SK-N-MC (cell line): ENCODE measurements at places on chromosomes 3 and 15.

DNA sequence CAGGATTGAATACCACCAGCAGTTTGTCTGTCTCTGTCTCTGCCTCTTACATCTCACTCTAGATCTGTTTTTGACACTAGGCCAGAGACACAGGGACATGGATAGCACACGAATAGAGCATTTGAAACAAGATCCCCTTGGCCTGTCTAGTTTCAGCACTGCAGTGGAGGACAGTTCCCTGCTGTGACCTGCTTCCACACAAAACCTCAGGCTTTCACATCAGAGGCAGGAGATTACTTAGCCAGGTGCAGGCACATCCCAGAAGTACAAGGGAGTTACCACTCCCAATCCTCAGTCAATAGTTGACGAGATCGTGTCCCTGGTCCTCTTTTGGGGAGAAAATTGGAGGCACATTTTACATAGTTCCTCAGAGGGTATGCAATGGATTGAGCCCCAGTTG lies 34.0 kb upstream of the CCK start:
- no peak for DNase-seq

DNA sequence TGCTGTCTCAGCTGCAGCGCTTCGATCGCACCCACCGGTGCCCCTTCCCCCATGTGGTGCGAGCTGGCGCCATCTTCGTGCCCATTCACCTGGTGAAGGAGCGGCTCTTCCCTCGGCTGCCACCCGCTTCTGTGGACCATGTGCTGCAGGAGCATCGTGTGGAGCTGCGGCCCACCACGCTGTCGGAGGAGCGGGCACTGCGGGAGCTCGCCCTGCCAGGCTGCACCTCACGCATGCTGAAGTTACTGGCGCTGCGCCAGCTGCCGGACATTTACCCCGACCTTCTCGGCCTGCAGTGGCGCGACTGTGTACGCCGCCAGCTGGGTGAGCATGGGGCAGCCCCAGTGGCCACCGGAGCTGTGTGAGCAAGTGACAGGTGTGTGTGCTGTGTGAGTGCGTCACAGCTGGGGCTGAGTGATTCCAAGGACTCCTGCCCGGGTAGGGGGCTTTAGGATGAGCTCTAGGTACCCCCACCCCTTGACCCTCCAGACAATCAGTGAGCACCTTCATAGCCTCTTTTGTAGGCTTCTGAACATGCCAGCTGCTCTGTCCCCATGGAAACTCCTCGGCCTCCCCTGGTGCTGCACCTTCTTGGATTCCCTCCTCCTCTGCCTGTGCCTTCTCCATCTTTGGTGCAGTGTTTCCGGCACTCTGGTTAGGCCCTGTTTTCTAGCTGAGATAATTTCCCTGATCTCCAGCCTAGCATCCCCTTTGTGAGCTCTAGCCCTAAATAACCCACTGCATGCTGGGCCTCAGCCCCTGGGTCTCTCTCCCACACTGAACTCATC lies 7.0 kb downstream of the C15orf39 start:
- no peak for DNase-seq

DNA sequence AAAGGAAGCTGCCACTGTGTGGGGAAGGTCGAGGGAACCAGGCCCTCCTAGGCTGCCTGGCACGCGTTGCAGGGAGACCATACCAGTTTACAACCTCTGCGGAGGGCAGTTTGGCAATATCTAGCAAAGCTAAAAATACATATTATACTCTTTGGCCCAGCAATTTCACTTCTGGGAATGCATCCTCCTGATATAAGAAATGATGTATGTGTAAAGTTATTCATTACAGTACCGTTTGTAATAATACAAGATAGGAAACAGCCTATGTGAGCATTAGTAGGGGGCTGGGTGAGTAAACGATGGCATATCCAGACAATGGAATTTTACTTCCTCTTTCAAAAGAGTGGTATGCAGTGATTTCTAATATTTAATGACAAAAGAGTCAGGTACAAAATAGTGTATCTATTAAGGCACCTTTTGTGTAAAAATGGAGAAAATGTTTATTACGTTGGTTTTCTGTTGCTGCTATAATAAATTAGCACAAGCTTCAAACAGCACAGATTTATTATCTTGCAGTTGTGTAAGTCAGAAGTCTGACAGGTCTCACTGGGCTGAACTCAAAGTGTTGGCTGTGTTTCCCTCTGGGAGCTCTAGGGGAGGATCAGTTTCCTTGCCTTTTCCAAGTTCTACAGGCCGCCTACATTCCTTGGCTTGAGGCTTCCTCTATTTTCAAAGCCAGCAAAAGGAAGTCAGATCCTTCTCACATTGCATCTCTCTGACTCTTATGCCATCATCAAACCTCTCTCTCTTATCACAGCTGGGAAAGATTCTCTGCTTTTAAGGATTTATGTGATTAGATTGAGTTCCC lies 9.0 kb downstream of the APOD start:
- no peak for DNase-seq

DNA sequence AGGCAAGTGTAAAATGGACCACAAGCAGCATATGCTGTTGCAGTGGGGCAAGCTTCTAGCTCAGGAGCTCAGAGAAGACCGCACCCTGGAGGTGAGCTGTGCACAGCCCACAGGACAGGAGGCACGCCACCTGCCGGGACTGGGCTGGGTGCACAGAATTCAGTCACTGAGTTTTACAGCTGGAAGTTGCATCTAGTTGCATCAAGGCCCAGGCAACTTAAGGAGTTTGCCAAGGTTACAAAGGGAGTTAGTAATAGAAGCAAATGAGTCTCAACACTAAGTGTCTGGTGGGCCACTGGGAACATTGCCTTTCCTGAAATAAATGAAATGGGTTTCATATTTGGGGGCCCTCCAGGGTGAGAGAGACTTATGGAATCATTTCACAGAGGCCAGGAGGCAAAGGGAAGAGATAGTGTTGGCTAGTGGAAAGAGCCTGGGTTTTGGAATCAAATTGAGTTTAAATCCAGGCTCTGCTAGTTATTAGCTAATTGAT lies 36.0 kb upstream of the TIMP4 start:
- DNase-seq, result no peak

DNA sequence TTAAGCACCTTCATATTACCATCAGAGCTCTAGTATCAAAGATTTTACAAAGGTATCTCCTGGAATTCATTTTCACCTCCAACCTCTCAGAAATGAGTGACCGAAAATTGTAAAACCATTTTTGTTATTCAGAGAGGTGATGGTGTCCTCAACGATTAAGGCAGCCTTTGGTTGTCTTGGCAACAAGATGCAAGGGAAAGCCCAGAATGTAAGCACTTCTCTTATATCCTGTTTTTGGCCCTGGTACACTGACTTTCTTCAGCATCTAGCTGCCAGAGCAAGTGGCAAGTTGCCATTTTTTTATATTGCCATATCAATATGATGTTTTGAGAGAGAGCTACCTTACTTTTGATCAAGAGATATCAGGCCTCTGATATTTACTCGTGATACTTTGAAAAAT lies 384.9 kb upstream of the NECTIN3 start:
- no peak for DNase-seq

DNA sequence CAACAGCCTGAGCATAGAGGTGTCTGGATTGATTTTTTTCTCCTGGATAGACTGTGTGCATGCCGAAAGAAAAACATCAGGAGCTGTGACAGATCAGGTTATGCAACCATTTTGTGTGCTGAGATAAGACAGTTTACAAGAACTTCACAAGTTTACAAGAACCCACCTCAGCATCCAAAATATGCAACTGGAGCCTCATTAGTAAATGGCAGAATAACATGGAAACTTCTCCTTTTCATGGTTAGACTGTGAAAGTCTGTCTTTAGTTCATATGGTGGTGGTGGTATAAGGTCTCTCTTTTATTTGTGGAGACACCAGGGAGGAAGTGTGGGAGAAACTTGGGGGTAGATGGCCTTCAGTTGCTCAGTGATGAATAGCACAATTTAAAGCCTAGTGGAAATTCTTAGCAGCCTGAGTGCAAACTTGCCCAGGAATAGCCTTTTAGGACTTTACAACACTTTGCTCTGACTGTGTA lies 3.7 kb upstream of the ZNF609 start:
- no peak for DNase-seq
